ENCODE measurements at places on chromosomes 16 and 17. TPM values are rescaled to one million over a fixed set of nuclear protein-coding genes. Genes with fewer than 3 reads are reported as not detected.

Gene SULT1A1
- 26.7 TPM for total RNA-seq

Gene PYY
- total RNA-seq: not detected

Gene SOST
- total RNA-seq: not detected

Gene PLA2G10
- total RNA-seq: 2.6 TPM

Gene CD79B
- total RNA-seq: not detected

Gene CFAP97D1
- total RNA-seq: not detected

- H3K27ac ChIP-seq: no peak overlapping the region
- DNase-seq: no peak
- no peaks in the 10 kb centered on the region for H3K4me1 ChIP-seq
Observed at GRCh38 chr16:4159726-4160125, 43.5 kb upstream of the ADCY9 start.

DNA sequence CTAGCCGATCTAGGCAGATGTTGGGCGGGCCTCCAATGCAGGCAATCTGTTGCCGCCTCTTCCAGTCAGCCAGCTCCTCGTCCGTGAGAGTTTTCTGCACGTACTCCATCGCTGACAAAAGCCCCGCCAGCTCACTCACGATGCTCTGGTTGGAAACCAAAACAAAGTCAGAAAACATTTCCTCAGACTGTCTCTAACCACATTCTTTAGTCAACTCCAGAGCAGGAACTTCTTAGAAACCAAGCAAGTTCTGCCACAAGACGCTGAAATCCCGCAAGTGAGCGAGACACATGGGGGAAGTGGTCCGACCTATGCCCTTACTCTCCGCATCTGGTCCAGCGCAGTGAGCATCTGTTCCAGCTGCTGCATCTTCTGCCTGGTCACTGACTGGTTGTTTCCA, 49.1 kb downstream of the STAT5A start:
- H3K4me3 ChIP-seq: no peak overlapping the region
- H3K27ac ChIP-seq: no peak overlapping the region
- H3K27me3 ChIP-seq: no peaks in the 10 kb centered on the region
- no peak for DNase-seq
- H3K4me1 ChIP-seq: no peaks in the 10 kb centered on the region

DNA sequence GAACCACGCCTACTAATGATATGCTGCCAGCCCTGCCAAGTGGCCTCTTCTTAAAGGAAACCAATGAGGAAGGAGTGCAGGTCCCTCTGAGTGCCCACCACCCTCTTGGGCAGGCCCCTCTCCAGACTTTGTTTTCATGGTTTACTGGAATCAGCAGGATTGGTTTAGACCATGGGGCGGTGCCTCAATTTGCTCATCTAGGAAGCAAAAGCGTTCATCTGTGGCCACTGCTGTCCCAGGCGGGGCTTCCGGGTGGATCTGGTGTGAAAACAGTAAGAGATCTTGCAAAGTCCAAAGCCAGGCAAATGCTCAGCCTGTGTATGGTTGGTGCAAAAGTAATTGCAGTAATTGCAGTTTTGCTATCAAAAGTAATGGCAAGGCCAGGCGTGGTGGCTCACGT, 71.3 kb downstream of the AMFR start:
- DNase-seq: peak; percentile 5
- no peaks in the 10 kb centered on the region for H3K27me3 ChIP-seq
- H3K4me3 ChIP-seq: no peak overlapping the region
- H3K36me3 ChIP-seq: no peaks in the 10 kb centered on the region
- no peak overlapping the region for H3K27ac ChIP-seq

DNA sequence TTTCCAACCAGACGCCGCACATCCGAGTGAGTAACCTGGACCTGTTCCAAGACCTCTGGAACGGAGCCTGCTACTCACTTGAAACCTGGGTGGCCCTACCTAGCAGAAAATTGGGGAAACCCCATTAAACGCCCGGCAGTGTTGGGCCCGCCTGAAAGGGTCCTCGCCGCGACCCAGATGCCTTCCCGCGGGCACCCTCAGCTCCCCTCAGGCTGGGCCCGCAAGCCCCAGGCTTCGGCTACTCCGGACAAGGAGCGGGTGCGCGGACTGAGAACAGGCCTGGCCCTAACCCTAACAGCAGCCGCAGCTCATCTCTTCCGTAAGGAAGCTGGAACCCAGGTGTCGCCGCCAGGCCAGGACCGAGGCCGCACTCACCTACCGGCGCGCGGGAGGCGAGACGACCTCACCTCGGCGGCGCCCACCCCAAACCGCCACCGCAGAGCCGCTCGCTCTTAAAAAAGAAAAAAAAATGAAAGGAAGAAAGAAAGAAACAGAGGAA, 344 bp downstream of the PSME3IP1 start:
- peak overlapping the region; percentile 72 for H3K27ac ChIP-seq
- DNase-seq: peak; percentile 60
- H3K4me3 ChIP-seq: peak overlapping the region; percentile 81
- no peaks in the 10 kb centered on the region for H3K27me3 ChIP-seq

GRCh38 chr17:45732926-45733505, 51.1 kb upstream of the CRHR1 start:
- no peaks in the 10 kb centered on the region for H3K36me3 ChIP-seq
- H3K27me3 ChIP-seq: no peaks in the 10 kb centered on the region
- H3K27ac ChIP-seq: no peak overlapping the region
- H3K4me3 ChIP-seq: no peak overlapping the region

- H3K4me3 ChIP-seq: no peak overlapping the region
- H3K27me3 ChIP-seq: no peaks in the 10 kb centered on the region
- no peak for DNase-seq
- no peaks in the 10 kb centered on the region for H3K36me3 ChIP-seq
- H3K4me1 ChIP-seq: peaks cover 24% of the 10 kb centered on the region
Observed at GRCh38 chr17:44919411-44919810, 4.1 kb upstream of the GFAP start.

DNA sequence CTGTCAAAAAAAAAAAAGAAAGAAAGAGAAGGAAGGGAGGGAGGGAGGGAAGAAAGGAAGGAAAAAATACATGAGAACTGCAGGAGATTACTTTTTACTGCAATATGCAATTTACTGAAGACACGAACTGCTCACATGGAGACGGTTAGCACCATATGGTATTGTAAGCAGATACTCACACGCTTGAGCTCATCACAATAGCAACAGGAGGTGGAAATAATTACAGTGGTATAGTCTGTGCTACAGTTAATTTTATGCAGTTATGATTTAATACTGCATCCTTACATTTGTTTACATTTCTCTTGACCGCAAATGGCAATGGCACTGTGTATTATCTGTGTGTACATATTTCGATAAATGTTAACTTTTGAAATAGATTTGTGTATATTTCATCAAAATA, 21.4 kb upstream of the SLC46A1 start:
- no peak overlapping the region for H3K27ac ChIP-seq
- H3K4me1 ChIP-seq: peaks cover 6% of the 10 kb centered on the region
- no peak for DNase-seq
- H3K36me3 ChIP-seq: no peaks in the 10 kb centered on the region
- no peaks in the 10 kb centered on the region for H3K27me3 ChIP-seq
- H3K4me3 ChIP-seq: no peak overlapping the region

GRCh38 chr16:3012246-3012645, 477 bp upstream of the CLDN9 start:
- peak; percentile 67 for DNase-seq
- peak overlapping the region; percentile 1 for H3K27ac ChIP-seq
- peaks cover 71% of the 10 kb centered on the region for H3K4me1 ChIP-seq
- H3K36me3 ChIP-seq: no peaks in the 10 kb centered on the region
- no peak overlapping the region for H3K4me3 ChIP-seq

GRCh38 chr16:1381612-1382406, 30.1 kb downstream of the GNPTG start:
- no peak for DNase-seq
- H3K4me1 ChIP-seq: peaks cover 18% of the 10 kb centered on the region
- H3K27me3 ChIP-seq: no peaks in the 10 kb centered on the region
- no peak overlapping the region for H3K4me3 ChIP-seq

DNA sequence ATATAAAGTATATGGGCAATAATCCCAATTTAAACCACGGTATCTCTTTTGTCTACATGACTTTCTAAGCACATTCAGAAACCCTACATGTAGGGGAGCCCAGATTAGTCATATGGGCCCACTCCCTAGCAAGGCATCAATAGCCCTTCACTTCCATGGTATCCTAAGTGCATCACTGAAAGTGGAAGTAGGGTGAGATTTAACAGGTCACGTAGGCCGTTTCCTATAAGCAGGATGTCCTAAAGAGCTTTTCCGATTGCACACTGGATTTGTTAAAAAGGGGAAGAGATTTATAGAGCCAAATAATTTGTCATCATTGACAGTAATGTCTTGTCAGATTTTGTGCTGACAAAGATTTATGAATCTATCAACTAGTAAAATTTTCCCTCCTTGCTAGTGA, 39.0 kb downstream of the CA4 start:
- no peak overlapping the region for H3K27ac ChIP-seq
- H3K36me3 ChIP-seq: peaks cover 12% of the 10 kb centered on the region
- no peaks in the 10 kb centered on the region for H3K4me1 ChIP-seq
- DNase-seq: no peak

- H3K36me3 ChIP-seq: no peaks in the 10 kb centered on the region
- DNase-seq: no peak
- no peak overlapping the region for H3K4me3 ChIP-seq
- no peaks in the 10 kb centered on the region for H3K27me3 ChIP-seq
Observed at GRCh38 chr16:19153876-19154275, 14.2 kb upstream of the SYT17 start.

- no peak overlapping the region for H3K27ac ChIP-seq
- no peak for DNase-seq
- H3K36me3 ChIP-seq: no peaks in the 10 kb centered on the region
- H3K4me3 ChIP-seq: no peak overlapping the region
- H3K4me1 ChIP-seq: peaks cover 9% of the 10 kb centered on the region
Observed at GRCh38 chr16:88337021-88337420, 45.7 kb upstream of the ZNF469 start.

- H3K27ac ChIP-seq: no peak overlapping the region
- H3K27me3 ChIP-seq: no peaks in the 10 kb centered on the region
- H3K4me1 ChIP-seq: peaks cover 23% of the 10 kb centered on the region
- no peak for DNase-seq
- H3K36me3 ChIP-seq: no peaks in the 10 kb centered on the region
- H3K4me3 ChIP-seq: no peak overlapping the region
Observed at GRCh38 chr17:82353484-82353883, 5.6 kb upstream of the TEX19 start.

DNA sequence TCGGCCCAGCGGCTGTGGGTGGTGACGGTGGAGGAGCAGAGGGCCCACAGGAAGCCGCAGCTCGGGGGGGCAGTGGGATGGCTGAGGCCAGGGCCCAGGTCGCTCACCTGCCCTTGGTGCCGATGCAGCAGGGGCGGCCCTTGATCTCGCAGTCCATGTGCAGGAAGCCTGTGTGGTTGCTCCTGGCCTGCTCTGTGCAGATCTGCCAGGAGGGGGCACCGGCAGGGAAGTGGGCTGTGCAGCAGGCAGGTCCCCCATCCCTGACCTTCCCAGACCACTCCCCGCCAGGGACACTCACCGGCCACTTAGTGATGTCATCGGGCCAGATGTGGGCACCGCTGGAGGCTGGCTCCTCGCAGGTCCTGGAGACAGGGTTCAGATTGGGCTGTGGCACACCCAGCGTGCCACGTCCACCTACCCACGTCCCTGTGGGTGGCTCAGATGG, 6.2 kb downstream of the AANAT start:
- H3K36me3 ChIP-seq: no peaks in the 10 kb centered on the region
- no peak overlapping the region for H3K4me3 ChIP-seq
- no peak overlapping the region for H3K27ac ChIP-seq
- H3K27me3 ChIP-seq: no peaks in the 10 kb centered on the region

DNA sequence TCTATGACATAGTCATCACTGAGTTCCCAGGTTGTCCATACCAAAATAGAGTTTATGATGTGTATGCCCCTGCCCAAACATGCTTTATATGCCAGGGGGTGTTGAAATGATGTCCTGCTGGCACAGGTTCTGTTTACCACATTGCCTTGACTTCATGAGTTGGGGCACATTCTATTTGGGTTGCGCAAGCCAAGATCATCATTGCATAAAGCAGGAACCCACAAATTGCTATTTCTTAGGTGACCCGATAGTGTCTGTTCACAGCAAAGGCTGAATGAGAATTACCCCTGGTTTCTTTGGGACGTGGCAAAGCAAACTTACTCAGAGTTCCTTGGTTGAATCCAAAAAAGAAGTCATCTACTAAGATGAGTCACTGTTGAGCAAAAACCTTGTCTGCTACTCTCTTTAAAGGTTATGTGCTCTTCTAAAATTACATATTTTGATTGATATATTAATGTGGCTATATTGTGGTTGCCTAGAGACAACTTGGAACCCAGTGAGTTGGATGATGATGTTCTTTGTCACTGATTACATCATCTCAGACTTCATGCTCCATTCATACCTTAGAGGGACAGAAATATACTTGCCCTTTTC, 912.6 kb upstream of the SOX9 start:
- H3K27ac ChIP-seq: no peak overlapping the region
- no peak overlapping the region for H3K4me3 ChIP-seq
- no peaks in the 10 kb centered on the region for H3K27me3 ChIP-seq
- no peaks in the 10 kb centered on the region for H3K36me3 ChIP-seq
- DNase-seq: no peak

- peaks cover 5% of the 10 kb centered on the region for H3K4me1 ChIP-seq
- H3K4me3 ChIP-seq: no peak overlapping the region
- DNase-seq: no peak
- H3K27me3 ChIP-seq: no peaks in the 10 kb centered on the region
- no peaks in the 10 kb centered on the region for H3K36me3 ChIP-seq
Observed at GRCh38 chr16:81399909-81400308, 44.7 kb upstream of the CMIP start.

GRCh38 chr16:75570396-75571065, 4.4 kb downstream of the GABARAPL2 start:
- no peaks in the 10 kb centered on the region for H3K27me3 ChIP-seq
- no peak for DNase-seq
- H3K4me3 ChIP-seq: no peak overlapping the region
- H3K36me3 ChIP-seq: peaks cover 3% of the 10 kb centered on the region
- no peak overlapping the region for H3K27ac ChIP-seq

GRCh38 chr17:41697122-41697962, 8.7 kb downstream of the EIF1 start:
- H3K27me3 ChIP-seq: no peaks in the 10 kb centered on the region
- H3K36me3 ChIP-seq: peaks cover 10% of the 10 kb centered on the region
- DNase-seq: peak; percentile 83
- no peak overlapping the region for H3K4me3 ChIP-seq

- no peaks in the 10 kb centered on the region for H3K36me3 ChIP-seq
- no peaks in the 10 kb centered on the region for H3K27me3 ChIP-seq
- H3K4me1 ChIP-seq: peaks cover 16% of the 10 kb centered on the region
- H3K4me3 ChIP-seq: peak overlapping the region; percentile 33
- H3K27ac ChIP-seq: no peak overlapping the region
Observed at GRCh38 chr16:50246299-50247122, 19.8 kb upstream of the ADCY7 start.
